Stimulated activated CD8-positive, alpha-beta memory T cell treated with anti-CD3 and anti-CD28 coated beads, Interleukin-12 subunit alpha, Interleukin-12 subunit beta, amount 100 ng/mL, for 4 hours (primary cell): ENCODE measurements at places on chromosomes 11 and 22.

DNA sequence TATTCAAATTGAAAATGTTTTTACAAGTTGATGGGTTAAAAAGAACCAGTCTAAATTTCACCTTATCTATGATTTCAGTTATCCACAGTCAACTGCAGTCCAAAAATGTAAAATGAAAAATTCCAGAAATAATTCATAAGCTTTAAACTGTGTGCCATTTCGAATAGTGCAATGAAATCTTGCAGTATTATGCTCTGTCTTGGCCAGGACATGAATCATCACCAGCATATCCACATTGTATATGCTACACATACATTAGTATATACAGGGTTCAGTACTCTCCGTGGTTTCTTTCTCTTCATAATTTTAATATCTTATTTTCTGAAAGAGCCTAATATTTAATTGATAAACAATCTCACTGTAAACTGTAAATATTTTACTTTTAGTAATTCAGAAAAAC lies 45.9 kb downstream of the ARHGAP32 start:
- no peak for DNase-seq

DNA sequence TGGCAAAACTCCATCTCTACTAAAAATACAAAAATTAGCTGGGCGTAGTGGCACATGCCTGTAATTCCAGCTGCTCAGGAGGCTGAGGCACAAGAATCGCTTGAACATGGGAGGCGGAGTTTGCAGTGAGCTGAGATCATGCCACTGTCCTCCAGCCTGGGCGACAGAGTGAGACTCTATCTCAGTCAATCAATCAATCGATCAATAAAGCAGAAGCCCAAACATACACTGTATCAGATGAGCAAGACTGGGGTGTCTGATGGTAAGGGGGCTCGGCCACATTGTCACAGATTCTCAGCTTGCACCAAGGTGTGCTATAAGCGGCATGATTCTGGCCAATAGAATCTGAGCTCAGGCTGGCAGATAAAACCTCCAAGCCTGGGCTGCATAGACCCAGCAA lies 261.1 kb downstream of the BUD13 start:
- DNase-seq = no peak

DNA sequence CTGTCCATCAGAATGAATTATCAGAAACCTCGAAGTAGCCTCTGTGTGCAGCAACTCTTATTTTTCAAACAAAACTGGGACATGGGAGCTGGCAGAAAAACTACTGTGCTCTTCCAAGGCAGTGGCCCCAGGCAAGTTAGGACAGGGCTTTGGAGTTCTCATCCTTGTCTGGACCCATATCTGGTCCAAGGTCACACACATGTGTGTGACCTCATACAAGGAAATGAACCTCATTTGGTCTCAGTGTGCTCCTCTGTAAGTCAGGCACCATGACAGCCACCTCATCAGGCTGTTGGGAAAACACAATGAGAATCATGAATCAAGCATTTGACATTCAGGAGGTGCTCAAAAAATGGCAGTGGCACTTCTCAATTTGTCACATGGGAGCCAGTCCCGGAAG lies 25.8 kb downstream of the LARGE1 start:
- no peak for DNase-seq

GRCh38 chr22:30372915-30373314 lies 14.3 kb downstream of the RNF215 start:
- no peak for DNase-seq

DNA sequence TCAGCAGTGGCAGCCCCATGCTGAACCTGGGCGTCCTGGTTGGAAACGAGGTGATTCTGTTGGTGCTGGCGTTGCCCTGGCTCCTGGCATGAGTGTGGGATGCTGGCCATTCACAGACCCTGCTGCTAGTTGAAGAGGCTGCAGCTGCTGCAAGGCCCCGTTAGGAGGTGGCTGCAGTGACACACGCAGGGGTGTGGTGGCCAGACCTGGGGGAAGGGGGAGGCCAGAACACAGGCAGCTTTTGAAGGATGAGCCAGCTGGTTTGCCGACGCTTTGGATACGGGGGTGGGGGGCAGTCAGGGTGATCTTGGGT lies 77.2 kb downstream of the MORC2 start:
- no peak for DNase-seq

DNA sequence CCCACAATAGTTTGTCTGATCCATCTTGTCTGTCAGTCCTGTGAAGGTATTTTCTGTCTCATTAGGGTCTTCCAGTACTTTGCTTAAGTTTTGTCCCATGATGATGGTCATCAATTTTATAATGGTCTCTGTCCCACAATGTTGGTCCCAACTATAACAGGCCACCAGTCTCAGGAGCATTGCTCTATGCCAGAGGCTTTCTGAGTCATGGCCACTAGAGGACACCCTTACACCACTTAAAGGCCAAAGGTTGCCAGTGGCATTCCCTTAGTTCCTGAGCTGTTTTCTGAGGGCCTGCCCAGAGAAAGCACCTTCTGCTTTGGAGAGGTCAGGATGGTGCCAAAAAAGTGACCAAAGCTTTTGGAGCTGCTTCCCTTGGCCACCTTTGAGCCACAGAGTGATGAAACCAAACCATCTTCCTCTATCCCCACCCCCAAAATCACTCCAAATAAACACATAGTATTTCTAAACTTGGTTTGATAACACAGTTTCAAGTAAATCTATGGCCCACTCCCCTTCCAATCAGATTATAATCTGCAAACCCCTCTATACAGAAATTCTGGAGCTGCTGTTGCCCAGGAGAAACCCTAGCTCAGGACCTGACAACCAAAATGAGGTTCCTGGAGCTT lies 19.3 kb downstream of the EIF3F start:
- DNase-seq = no peak

DNA sequence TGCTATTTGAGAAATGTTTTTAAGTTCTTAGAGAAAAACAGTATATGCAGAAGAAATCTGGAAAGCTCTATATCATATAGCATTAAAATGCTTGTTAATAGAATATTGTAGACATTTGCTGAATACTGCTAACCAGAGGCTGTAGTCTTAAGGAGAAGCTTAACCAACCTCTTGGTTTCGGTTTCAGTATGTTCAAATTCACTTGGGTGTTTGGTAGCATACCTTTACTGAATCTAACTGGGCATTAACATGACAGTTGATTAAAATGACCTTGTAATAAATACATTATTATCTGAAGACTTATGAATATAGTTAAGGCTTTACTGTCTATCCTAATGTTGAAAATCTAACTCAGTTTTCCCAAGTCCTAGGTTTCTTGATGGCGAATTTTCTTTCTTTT lies 5.4 kb downstream of the PCF11 start:
- no peak for DNase-seq
